Fibroblast of the aortic adventitia (primary cell): ENCODE measurements at places on chromosomes 3 and 15.
A peak's percentile ranks its signal among the peaks of the same experiment; 100 is the strongest.

GRCh38 chr3:154898916-154899315 lies 181.2 kb upstream of the MME start:
- DNase-seq = no peak

DNA sequence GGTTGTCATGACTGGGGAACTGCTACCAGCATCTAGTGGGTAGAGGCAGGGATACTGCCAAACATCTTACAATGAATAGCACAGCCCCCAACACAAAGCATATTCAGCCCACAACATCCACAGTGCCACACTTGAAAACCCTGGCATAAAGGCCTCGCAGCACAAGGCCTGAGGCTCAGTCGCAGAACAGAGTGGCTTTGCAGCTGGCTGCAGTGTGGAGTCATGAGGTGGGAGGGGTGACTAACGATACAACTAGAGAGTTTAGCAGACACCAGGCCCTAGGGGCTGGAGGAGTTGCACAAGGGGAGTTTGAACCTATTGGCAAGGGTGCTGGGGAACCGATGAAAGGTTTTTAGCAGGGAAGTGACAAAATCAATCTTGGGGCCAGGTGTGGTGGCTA lies 32.1 kb downstream of the GRK7 start:
- DNase-seq = no peak

- no peak for DNase-seq
Observed at GRCh38 chr3:60867200-60867599, 384.1 kb downstream of the FHIT start.

DNA sequence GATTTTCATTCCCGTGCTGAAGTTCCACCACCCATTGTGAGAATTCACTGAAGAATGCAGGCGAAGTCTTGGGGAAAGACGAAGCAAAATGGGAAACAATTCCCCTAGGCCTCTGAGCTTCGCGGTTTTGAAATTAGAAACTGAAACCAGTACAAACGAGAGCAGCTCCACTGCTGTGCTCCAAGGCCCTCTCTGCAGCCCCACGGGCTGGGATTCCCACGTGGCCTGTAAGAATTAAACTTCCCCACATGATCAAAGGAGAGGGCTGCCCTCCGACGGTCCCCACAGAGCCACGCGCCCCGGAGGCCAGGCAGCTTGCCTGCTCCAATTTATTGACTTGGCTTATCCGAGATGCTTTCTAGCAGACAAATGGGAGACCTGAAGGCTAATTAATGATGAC lies 144.0 kb downstream of the GREM1 start:
- peak; percentile 73 for DNase-seq

DNA sequence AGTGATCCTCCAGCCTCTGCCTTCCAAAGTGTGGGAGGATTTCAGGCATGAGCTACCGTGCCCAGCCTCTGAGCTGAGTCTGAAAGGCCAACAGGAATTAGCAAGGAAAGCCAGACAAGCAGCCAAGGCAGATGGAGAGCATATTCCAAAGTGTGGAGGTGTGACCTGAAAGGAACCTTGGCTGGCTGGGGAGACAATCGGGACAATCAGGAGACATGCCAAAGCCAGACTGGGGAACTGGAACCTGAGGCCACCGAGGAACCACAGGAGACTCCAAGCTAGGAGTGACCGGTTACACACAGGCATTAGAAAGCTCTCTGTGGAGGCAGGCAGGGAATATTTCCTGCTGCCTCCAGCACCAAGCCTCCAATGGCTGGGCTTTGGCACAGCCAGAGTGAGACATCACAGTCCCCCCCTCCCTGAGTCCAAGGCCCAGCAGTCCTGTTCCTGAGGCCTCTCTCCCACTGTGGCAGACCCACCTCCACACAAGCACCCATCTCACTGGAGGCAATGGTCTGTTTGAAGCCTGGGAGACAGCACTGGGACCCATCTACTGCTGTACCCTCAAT lies 4.5 kb upstream of the C15orf39 start:
- DNase-seq = no peak

DNA sequence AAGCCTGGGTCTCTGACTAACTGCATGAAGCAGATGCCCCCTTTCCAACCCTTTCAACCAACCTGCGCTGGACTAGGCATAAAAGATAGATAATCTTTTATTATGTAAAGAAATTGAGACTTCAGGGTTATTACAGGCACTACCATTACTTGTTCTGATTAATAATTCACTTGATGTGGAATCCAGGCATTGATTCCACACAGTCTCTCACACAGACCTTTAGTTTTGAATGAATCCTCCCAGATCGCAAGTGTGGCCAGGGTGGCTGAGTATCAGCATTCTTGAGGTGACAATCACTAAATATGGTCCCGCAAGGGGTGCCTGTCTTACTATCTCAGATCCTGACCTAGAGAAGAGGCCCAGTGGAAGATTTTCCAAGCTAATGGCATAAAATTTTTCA lies 368.9 kb upstream of the ONECUT1 start:
- DNase-seq = no peak

DNA sequence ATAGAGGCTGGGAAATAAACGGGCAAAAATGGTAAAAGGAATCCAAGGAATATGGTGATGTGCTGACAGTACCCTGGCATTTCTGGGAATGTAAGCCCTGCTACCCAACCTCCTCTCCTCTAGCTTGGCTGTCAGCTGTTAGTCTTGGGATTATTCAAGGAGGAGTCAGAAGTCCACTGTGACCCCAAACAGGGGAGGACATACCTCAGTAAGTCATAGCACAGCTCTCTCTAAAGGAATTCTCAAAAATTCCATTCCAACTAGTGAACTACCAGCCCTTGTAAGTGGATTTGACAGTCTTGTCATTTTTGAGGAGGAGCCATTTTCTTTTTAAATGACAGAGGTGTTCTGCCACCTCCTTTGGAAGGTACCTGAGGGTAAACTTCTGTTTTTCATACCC lies 207.5 kb downstream of the PDCD6IP start:
- DNase-seq = peak; percentile 39

DNA sequence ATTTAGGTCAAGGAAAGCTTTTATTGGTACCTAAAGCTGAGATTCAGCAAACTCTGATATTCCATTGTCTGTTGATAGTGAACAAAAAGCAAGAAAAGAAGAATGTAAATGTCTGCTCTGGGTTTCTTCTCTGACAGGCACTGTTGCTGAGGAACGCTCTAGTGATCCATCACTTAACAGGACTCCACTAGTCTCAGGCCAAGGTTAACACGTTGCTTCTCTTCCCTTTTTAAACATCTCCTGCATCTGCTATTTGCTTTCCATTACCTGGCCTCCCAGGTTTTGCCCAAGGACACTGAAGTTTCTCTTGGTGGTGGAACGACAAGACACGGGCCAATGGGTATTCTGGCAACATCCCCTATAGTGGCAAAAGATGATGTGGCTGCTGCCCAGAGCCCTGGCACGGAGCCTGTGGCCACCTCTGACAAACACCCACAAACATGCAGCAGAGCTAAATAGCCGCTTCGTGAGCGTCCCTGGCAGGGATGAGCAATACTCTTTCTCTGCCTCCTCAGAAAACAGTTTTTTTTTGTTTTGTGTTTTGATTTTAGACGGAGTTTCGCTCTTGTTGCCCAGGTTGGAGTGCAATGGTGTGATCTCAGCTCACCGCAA lies 97.8 kb upstream of the AKAP13 start:
- DNase-seq = peak; percentile 10

- DNase-seq = peak; percentile 10
Observed at GRCh38 chr3:71859123-71859519, 74.2 kb upstream of the PROK2 start.

- no peak for DNase-seq
Observed at GRCh38 chr15:39494462-39494861, 86.4 kb upstream of the THBS1 start.

GRCh38 chr15:92291900-92292299 lies 101.8 kb upstream of the ST8SIA2 start:
- DNase-seq = no peak

GRCh38 chr3:72698154-72698917 lies 149.9 kb downstream of the SHQ1 start:
- no peak for DNase-seq

GRCh38 chr3:164375538-164375937 lies 702.8 kb downstream of the SI start:
- peak; percentile 20 for DNase-seq

- DNase-seq = peak; percentile 42
Observed at GRCh38 chr15:26864664-26865191, 2.1 kb upstream of the GABRA5 start.

DNA sequence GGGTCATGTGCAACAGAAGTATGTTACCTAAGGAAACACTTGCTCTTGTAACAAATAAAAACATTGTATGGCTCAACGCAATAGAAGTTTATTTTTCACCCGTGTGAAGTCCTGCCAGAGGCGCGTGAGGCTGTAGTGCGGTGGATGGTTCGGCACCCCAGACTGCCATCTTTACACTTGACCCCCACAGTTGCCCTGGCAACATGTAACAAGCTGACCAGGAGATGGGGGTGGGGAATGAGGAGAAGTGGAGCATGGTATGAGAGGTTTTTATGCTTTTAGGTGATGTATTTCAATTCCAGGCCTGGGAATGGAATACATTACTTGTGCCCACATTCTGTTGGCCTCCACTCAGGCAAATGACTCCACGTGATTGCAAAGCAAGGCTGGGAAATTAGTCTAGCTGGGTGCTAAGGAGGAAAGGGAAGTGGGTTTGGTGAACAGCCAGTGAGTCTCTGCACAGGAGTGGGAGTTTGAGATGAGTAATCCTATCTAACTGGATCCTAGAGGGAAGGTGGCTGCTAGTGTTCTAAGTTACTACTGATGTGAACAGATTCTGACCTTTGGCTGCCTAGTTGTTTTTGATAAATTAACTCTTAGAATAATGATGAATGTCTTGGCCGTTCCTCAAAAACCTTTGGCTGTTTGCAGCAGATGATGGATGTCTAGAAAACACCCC lies 33.8 kb upstream of the GREM1 start:
- peak; percentile 93 for DNase-seq

- no peak for DNase-seq
Observed at GRCh38 chr15:80118956-80119355, 33.8 kb upstream of the FAH start.

- peak; percentile 74 for DNase-seq
Observed at GRCh38 chr15:84840741-84841429, 23.7 kb downstream of the ALPK3 start.

DNA sequence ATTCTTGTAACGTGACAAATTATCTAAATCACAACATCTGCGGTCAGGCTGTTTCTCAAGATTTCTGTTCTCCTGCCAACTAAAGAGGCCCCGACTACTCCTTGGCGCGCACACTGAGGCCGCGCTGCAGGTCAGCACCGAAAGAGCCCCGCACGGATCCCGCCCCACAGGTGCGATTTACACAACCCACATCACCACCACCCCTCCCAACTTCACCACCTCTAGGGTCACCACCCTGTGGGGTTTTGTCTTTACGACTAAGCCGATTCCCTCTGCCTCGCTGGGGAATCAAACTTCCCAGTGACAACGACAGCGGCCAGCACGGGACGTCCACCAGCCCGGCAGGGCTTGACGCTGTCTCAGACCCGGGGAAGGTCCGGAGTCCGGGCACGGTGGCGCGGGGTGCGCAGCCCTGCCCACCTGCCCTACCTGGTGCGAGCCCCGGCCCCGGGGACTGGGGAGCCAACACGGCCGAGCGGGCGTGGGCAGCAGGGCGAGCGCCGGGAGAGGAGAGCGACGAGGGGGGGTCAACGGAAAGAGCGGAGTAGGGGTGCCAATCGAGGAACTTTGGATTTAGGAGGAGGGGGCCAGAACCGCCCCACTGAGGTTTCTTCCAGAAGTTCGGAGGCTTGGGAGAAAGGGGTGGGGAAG lies 764 bp downstream of the UACA start:
- peak; percentile 82 for DNase-seq

DNA sequence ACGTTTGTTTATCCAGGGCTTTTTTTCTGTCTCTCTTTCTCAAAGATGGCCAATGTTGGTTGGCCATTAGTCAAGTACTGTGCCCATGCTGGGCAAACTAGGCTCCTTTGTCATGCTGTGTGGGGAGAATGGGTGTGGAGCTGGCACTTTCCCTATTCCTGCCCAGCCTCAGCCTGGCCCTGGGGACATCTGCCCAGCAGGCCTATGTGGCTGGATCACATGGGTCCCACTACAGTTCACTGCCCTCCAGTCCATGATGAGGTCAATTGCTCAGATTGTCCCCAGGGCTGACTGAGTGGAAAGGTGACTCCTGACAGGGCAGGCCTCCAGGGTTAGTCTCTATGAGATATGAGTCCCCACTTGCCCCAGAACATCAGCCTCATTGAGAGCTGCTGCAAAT lies 54.4 kb upstream of the HERC1 start:
- DNase-seq = no peak

- no peak for DNase-seq
Observed at GRCh38 chr15:57626713-57627440, 35.2 kb downstream of the MYZAP start.

GRCh38 chr3:4401441-4401840 lies 65.6 kb downstream of the SUMF1 start:
- no peak for DNase-seq

DNA sequence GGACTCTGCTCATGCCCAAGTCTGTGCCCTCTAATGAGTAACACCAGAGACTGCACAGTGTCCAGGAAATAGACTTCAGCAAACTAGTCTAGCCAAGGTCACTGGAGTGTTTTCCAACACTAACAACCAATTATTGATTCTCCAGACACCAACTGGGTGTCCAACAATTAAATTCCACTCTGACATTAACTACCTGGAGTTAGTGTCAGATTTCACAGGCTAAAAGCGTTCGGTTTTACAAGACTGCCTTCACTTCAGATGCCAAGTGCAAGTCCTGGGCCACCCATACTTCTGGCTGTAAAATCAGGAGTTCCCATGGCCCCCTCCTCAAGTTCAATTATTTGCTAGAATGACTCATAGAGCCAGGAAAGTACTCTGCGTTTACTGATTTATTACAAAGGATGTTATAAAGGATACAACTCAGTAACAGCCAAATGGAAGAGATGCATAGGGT lies 20.8 kb upstream of the CFAP161 start:
- no peak for DNase-seq

DNA sequence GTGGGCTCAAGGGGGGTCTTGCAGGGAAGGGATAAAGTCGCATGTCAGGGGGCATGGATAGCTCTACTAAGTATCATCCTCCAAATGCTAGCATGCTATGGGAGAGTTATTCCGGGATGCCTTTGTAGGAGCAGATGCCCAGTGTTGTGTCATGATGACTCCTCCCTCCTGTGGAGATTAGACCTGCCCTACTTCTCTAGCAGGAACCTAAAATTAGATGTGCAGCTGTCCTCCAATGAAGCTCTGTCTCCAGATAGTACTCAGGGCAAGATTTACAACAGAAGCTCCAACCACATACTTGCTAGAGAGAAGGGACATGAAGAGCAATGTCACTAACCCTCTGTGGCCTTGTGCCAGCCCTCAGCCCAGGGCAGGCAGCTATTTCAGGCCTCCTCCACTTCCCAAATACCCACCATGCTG lies 82.5 kb downstream of the AGBL1 start:
- no peak for DNase-seq

- DNase-seq = peak; percentile 87
Observed at GRCh38 chr3:45988804-45989203, 6.8 kb downstream of the FYCO1 start.

- DNase-seq = peak; percentile 5
Observed at GRCh38 chr3:145224886-145225285, 936.1 kb downstream of the PLOD2 start.
